ENCODE measurements at places on chromosomes 3 and 15. TPM values are rescaled to one million over a fixed set of nuclear protein-coding genes. Genes with fewer than 3 reads are reported as not detected.

DNA sequence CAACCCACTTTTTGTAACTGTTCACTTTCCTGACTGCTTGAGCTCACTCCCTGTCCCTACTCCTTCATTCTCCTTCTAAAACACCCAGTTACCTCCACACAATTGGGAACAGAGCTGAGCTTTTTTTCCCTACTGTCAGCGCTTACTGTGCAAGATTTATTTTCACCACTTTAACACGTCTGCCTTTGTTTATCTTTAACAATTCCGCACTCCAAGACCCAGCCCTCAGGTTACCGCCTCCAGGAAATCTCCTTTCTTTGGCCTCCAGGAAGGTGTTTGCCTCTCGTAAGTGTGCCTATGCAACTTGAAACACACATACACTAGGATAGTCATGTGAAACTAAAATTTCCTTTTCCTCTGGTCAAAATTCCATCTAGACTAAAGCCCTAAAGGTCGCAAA, 271.9 kb upstream of the TPRG1 start:
- DNase-seq = no peak

- DNase-seq = no peak
Measured at GRCh38 chr3:71763426-71763825, 9.8 kb downstream of the GPR27 start.

Gene CCDC13
- total RNA-seq = 0.33 TPM

- DNase-seq = no peak
Measured at GRCh38 chr15:50163719-50164410, 18.1 kb upstream of the SLC27A2 start.

DNA sequence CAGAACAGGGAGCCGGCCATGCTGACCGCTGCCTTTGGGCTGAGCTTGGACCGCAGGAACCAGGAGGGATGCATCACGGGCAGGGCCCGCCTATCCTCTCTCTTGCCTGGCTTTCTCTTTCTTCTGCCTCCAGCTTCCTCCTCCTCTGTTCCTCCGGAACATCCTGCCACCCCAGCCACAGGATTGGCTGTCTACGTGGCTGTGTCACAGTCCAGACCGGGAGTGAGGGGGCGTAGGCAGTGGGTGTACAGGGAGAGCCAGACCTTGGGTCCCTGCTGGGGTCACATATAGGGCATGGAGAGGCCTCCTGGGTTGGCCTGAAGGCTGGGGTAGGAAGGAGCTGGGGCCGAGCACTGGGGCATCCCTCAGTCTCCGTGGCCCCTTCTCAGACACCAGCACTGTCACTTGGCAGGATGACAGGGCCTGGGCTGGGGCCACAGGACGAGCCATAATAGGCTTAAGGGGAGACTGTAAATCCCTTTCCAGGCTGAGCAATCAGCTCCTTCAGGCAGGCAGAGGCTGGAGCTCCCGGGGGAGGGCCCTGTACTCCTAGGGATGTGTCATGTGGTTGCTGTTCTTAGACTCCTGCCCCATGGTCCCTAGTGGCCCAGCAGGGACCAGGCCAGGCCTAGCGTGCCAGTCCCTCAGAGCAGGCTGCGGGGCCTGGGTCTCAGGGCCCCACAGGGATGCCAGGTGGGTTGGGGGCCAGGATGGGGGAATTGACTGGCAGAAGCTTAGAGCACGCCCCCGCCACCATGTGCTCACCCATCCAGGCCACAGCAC, 25.4 kb downstream of the LINGO1 start:
- no peak for DNase-seq

Gene WDR72
- total RNA-seq = 0.62 TPM

- no peak for DNase-seq
Measured at GRCh38 chr15:64532521-64533315, 72.3 kb downstream of the ZNF609 start.

DNA sequence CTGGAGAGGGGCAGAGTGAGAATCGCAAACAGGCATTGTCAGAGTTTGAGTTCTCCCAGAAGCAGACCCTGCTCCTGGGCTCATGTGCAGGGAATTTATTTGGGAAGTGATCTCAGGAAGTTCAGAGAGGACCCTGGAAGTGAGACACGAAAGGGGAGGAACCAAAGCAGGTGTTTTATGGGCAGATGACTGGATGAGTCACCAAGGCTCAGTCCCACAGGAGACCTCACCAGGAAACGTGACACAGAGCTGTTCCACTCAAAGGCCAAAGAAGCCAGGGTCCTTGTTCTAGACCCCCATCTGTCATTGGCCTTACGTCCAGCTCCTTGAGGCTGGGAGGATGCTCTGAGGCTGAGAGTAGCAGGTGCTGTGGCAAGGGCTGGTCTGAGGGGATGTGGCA, 43.4 kb upstream of the SEC22A start:
- peak; percentile 4 for DNase-seq

DNA sequence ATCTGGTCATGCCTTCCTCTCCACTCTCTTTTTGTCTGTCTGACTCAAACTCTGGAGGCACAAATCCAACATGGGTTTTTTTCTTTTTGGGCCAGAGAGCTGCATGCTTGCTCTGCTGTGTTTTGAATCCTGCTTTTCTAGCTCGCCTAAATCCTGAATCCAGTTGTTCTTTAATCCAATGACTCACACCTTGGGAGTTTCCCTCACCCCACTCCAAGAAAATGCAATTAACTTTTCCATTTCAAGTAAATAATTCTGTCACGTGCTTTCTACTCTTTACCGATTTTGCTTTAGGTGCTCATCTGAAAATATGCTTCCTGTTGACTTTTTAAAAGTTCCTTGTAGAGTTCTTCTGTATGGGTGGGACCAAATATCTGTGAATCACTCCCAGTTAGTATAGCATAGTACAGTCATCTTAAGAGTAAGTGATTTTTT, 47.6 kb downstream of the SLMAP start:
- DNase-seq = peak; percentile 87

Gene SLC28A2
- total RNA-seq = not detected
